G401 (cell line): ENCODE measurements at places on chromosomes 7 and 10. TPM values are rescaled to one million over a fixed set of nuclear protein-coding genes. Genes with fewer than 3 reads are reported as not detected.

Gene ZSCAN21
- 12.2 and 23.1 TPM in 2 replicates for total RNA-seq

Gene PRPS1L1
- total RNA-seq, result not detected in 2 replicates

Gene LBX1
- 17.5 and 32.2 TPM in 2 replicates for total RNA-seq

Gene PTPRE
- total RNA-seq, result not detected in 2 replicates

Gene ACTL6B
- total RNA-seq, result 0.14 TPM in 1 of 2 replicates, not detected in the other

Gene CNPY1
- not detected in 2 replicates for total RNA-seq

Gene OR6B1
- total RNA-seq, result not detected in 2 replicates

Gene CABCOCO1
- 0.58 TPM in 1 of 2 replicates, not detected in the other for total RNA-seq

Gene MYL7
- total RNA-seq, result 1.4 TPM in 1 of 2 replicates, not detected in the other

Gene C10orf143
- total RNA-seq, result 2.9 TPM in 1 of 2 replicates, not detected in the other

Gene COBL
- not detected in 2 replicates for total RNA-seq

GRCh38 chr7:18693816-18694215 is 198.3 kb downstream of the HDAC9 start:
- DNase-seq, result no peak

- DNase-seq, result no peak
Observed at GRCh38 chr10:71742301-71743088, 22.9 kb upstream of the C10orf105 start.

- DNase-seq, result no peak
Observed at GRCh38 chr10:76397181-76398042, 966.0 kb downstream of the LRMDA start.

- peak; percentile 2 for DNase-seq
Observed at GRCh38 chr10:31215052-31215451, 104.0 kb upstream of the ZEB1 start.

- DNase-seq, result no peak
Observed at GRCh38 chr7:115822380-115822779, 208.2 kb downstream of the TFEC start.

DNA sequence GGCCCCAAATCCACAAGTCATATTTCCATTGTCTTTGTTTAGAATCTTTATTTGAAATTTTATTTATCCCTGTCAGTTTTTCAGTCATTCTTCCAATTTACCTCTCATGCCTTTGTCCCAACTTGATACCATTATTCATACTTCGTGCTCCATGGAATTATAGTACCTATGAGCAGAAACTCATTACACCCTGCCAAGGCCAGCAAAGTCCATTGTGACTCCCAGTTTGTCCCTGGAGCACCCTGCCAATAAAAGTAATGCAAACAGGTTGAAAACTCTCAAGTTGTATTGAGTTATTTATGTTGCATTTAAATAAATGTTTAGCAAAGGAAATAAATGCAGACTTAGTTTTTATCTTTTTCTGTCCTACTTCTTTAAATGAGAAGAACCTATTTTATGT is 19.3 kb downstream of the PCGF5 start:
- DNase-seq, result no peak

DNA sequence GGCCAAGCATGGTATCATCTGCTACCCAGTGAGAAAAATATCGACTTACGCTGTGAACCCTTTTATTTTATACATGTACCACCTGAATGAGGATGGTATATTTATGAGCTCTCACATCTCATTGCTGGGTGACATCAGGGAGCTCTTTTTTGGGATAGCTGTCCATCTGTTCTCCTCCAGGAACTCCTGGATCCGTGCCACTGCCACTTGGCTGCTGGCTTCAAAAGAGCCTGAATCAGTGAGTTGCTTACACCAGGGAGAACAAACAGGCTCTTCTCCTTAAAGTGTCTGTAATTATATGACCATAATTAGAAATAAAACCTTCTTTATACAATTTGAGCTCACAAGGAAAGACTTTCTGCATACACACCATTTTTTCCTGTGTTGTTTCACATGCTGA is 106.2 kb downstream of the KAT6B start:
- peak; percentile 99 for DNase-seq

DNA sequence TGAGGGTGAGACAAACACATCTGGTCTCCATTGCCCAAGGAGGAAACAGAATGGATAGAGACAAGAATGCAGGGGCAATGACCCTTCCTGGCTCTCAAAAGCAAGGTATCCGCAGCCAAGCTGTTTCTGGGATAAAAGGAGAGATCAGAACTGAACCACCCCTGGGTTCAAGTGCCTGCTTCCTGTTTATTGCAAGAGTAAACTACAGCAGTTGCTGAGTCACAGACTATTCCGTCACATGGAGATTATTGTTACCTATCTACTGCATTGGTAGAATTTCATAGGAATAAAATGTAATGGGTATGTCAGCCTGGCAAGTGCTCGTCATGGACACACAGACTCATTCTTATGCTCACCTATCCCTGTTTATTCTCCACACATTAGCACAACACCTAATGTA is 821.6 kb downstream of the GRID1 start:
- DNase-seq, result no peak

- DNase-seq, result no peak
Observed at GRCh38 chr10:106795619-106796018, 368.9 kb downstream of the SORCS1 start.

GRCh38 chr10:37619336-37619735 is 238.1 kb downstream of the ZNF248 start:
- no peak for DNase-seq

GRCh38 chr10:73858750-73859427 is 15.5 kb downstream of the CAMK2G start:
- DNase-seq, result no peak

DNA sequence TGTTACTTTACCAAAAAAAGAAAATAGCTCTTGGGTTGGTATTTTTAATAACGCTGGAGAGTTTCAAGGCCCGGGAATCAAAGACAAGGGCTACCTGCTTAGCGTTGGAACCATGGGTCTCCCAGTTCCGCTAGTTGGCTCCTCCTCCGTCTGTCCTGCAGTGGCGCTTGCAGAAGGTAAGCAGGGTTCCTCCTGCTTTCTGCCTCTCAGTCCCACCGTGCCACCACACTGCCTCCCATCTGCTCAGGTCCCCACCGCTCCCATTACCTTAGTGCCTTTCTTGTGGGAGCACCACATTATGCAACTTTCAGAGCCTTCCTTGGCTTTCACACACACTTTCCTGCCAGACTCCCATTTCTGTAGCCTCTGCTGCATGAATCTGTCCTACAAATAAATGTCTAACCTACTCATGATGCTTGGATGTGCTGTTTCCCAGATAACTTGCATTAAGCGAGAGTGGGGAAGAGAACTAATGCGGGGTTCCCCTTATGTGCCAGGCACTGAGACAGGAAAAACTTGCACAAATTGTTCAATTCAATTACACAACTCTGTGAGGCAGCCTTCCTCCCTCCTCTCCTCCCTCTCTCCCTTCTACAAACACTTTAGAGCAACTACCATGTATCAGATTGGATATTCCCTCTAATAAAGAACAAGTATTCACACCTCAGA is 124.5 kb downstream of the AOAH start:
- peak; percentile 50 for DNase-seq

DNA sequence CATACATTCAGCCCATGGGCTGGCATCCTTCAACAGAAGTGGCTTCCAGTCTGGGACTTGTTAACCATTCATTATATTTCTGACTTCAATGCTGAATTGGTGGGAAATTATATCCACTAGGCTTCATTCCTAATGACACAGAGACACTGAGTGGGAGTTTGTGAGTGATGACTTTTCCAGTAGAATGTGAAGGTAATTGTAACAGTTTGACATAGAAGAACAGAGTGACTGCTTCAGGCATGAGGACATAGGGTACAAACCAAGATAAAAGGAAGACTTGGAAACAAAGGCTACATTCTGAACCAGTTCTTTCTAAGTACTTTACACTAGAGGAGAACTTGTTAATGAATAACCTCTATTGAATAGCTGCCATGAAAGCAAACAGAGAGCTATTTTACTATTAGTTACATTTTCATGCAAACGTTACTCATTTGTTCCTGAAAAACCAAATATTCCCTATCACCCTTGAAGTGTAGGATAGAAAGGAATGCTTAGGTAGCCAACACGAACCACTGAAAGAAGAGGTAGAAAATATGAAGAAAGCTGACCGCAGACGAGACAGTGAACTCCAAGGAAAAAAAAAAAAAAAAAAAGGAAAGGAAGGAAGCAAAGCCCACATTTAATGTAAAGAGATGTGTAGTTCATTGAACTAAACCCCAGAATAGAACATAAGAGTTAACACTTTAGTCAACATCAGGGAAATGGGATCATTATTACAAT is 237.0 kb upstream of the SEMA3C start:
- DNase-seq, result no peak

- no peak for DNase-seq
Observed at GRCh38 chr10:4217187-4217586, 432.2 kb upstream of the KLF6 start.

- no peak for DNase-seq
Observed at GRCh38 chr10:101684782-101685181, 10.2 kb downstream of the FBXW4 start.

GRCh38 chr10:83909001-83909400 is 230.3 kb upstream of the GHITM start:
- DNase-seq, result no peak

DNA sequence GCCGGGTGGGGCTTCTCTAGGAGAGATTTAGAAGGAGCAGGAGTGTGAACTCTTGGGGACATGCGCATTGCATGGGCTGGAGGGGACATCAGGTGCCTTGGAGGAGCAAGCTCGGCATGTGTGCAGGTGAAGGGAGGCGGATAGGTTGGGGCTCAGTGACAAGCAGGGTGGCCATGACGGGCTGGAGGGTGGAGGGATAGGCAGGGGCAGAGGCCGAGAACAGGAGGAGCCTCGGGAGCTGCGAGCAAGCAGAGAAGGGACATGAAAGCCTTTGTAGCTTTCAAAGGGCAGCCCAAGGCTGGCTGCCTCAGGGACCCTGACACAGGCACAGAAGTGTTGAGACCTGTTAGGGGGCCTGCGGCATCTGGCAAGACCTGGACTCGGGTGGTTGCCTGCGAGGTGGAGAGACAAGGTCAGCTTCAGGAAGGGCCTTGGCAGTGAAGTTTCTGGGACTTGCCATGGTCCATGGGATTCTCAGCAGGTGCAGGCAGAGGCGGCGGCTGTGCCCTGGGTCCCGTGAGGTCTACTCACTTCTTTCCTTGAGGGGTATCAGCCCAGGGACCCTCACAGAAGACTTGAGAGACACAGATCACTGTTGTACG is 664.8 kb downstream of the SDK1 start:
- DNase-seq, result no peak

DNA sequence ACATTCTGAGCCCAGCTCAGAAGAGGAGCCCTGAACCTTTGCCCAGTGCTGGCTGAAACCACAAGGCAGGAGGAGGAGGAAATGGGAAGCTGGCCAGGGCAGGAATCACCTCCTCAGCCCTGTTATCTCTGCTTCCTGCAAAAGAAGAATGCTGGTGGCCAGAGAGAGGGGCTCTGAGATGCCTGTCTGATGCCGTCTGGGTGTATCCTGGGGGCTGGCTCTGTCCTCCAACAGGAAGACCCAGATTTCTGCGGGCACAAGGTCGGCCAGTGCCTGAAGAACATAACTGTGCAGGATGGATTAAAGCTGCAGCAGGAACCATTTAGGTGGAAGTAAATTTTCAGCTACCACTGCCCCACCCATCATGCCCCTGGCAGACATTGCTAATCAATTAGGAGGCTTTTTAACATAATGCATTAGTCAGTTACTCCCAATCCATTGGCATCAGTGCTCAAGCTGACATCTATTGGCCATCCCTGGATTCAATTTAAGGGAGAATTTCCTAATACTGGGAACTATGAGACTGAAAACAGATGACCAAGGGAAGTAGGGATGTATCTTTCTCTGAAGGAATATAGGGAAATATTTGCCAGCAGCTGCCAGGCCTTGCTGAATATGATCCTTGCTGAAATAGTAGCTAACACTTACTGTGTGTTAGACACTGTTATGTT is 67.7 kb downstream of the COL13A1 start:
- peak; percentile 95 for DNase-seq

- DNase-seq, result no peak
Observed at GRCh38 chr7:83347945-83348444, 185.3 kb upstream of the PCLO start.

DNA sequence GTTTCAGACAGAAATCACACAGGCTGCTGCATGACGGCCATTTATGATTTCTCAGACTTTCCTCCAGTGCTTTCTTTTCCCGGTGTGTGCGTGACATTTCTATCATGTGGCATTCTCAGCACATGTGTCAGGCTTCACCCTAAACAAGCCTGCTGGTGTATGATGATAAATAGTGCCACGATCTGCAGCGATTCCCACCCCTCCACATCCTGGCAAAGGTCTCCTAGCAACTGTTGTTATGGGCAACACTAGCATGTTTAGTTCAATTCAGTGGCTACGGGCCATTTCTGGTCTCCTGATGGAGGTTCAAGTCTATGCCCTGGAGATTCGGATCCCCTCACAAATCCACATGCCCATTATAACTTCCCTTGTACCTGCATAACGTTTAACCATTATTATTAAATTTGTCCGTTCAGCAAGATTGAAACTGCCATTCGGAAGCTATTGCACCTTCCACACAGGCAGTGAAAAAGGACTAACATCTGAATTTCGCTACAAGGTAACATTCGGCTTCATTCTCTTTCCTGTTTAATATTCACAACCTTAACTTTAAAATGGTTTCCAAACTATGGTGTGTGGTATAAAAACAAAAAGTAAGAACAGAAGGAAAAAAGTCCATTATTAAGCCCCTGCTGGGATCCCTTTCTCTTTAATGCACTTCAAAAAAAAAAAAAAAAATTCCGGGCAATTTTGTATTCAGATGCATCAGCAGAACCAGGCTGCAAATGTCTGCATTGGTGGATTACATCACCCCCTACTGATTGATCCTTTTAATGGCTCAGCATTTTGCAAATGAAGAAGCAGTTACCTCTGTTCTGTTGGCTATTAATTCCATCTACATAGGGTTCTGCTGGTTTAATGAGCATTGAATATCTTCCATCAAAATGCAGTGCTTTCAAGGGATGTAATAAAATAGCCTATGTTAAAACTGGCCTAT is 90.2 kb downstream of the FRMD4A start:
- no peak for DNase-seq

- no peak for DNase-seq
Observed at GRCh38 chr10:124287791-124288190, 130.9 kb downstream of the OAT start.

- DNase-seq, result no peak
Observed at GRCh38 chr10:118758449-118758848, 3.7 kb upstream of the CACUL1 start.

DNA sequence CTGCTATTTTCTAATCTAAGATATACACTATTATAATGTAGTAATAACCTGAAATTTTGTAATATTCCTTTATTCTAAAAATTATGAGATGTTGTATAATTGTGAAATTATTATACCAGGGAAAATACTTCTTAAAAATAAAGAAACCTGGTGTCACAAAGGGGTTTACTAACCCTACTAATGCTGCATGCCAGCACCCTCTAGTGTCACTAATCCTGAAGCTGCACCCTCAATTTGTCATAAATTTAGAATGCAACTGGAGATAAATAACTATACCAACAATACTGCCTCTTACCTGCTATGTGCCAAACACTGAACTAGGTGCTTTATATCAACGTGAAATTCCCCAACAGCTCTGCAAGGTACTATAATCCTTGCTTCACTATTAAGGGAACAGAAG is 30.8 kb downstream of the TM9SF3 start:
- peak; percentile 48 for DNase-seq

GRCh38 chr10:89540420-89540949 is 5.1 kb upstream of the SLC16A12 start:
- no peak for DNase-seq

- DNase-seq, result no peak
Observed at GRCh38 chr10:129855836-129856563, 108.1 kb downstream of the EBF3 start.
